Foreskin keratinocyte (primary cell): ENCODE measurements at places on chromosomes 5 and 9. TPM values are rescaled to one million over a fixed set of nuclear protein-coding genes. Genes with fewer than 3 reads are reported as not detected.

Gene AJM1
- polyA plus RNA-seq = 0.33 and 0.54 TPM in 2 replicates

Gene GDA
- 0.49 and 0.68 TPM in 2 replicates for polyA plus RNA-seq

Gene PDZD2
- 2.4 and 3.1 TPM in 2 replicates for polyA plus RNA-seq

Gene RXRA
- polyA plus RNA-seq = 16.5 and 18.3 TPM in 2 replicates

Gene NOTCH1
- 8.3 and 11.7 TPM in 2 replicates for polyA plus RNA-seq

Gene PTGS1
- 1.1 and 2.7 TPM in 2 replicates for polyA plus RNA-seq

Gene FCHSD1
- 9.8 and 11.3 TPM in 2 replicates for polyA plus RNA-seq

Gene TAS2R1
- not detected in 2 replicates for polyA plus RNA-seq

Gene GNA14
- polyA plus RNA-seq = not detected in 2 replicates

Gene TXNDC8
- not detected in 2 replicates for polyA plus RNA-seq

Gene ENHO
- polyA plus RNA-seq = 0.10 and 0.13 TPM in 2 replicates

Gene ENTREP1
- polyA plus RNA-seq = 0.17 and 0.24 TPM in 2 replicates

Gene FGF1
- polyA plus RNA-seq = 1.4 TPM in 2 replicates

Gene OR1Q1
- polyA plus RNA-seq = not detected in 2 replicates

Gene MPDZ
- 3.7 and 4.1 TPM in 2 replicates for polyA plus RNA-seq

Gene SHISAL2B
- polyA plus RNA-seq = not detected in 2 replicates

Gene MAP1B
- 1.4 and 2.4 TPM in 2 replicates for polyA plus RNA-seq

Gene NDUFA8
- 129 and 142 TPM in 2 replicates for polyA plus RNA-seq

Gene SLC6A18
- not detected in 2 replicates for polyA plus RNA-seq

Gene NR4A3
- polyA plus RNA-seq = 0.01 TPM in 1 of 2 replicates, not detected in the other

Gene LRRC70
- 0.16 and 0.23 TPM in 2 replicates for polyA plus RNA-seq

Gene ANKRD31
- 0.01 and 0.03 TPM in 2 replicates for polyA plus RNA-seq

Gene HTR1A
- not detected in 2 replicates for polyA plus RNA-seq

Gene ZNF454
- 0.18 and 0.32 TPM in 2 replicates for polyA plus RNA-seq

Gene GRM6
- polyA plus RNA-seq = not detected in 2 replicates

Gene PCA3
- not detected in 2 replicates for polyA plus RNA-seq

Gene HSDL2
- 11.5 and 13.1 TPM in 2 replicates for polyA plus RNA-seq

Gene C9orf153
- polyA plus RNA-seq = 0.09 and 0.23 TPM in 2 replicates

Gene NTRK2
- 0.01 TPM in 2 replicates for polyA plus RNA-seq

Gene CCL27
- polyA plus RNA-seq = 1.2 and 2.5 TPM in 2 replicates
